Immature natural killer cell (primary cell): ENCODE measurements at places on chromosomes 1 and 21. TPM values are rescaled to one million over a fixed set of nuclear protein-coding genes. Genes with fewer than 3 reads are reported as not detected.

GRCh38 chr21:36097427-36098181, 27.8 kb downstream of the CBR1 start:
- H3K4me3 ChIP-seq = no peak overlapping the region
- no peak overlapping the region for H3K27ac ChIP-seq
- DNase-seq = no peak
- H3K36me3 ChIP-seq = peaks cover 7% of the 10 kb centered on the region
- H3K4me1 ChIP-seq = no peaks in the 10 kb centered on the region

GRCh38 chr1:170461291-170461747, 70.6 kb upstream of the GORAB start:
- no peak for DNase-seq
- no peak overlapping the region for H3K4me3 ChIP-seq
- H3K36me3 ChIP-seq = no peaks in the 10 kb centered on the region

DNA sequence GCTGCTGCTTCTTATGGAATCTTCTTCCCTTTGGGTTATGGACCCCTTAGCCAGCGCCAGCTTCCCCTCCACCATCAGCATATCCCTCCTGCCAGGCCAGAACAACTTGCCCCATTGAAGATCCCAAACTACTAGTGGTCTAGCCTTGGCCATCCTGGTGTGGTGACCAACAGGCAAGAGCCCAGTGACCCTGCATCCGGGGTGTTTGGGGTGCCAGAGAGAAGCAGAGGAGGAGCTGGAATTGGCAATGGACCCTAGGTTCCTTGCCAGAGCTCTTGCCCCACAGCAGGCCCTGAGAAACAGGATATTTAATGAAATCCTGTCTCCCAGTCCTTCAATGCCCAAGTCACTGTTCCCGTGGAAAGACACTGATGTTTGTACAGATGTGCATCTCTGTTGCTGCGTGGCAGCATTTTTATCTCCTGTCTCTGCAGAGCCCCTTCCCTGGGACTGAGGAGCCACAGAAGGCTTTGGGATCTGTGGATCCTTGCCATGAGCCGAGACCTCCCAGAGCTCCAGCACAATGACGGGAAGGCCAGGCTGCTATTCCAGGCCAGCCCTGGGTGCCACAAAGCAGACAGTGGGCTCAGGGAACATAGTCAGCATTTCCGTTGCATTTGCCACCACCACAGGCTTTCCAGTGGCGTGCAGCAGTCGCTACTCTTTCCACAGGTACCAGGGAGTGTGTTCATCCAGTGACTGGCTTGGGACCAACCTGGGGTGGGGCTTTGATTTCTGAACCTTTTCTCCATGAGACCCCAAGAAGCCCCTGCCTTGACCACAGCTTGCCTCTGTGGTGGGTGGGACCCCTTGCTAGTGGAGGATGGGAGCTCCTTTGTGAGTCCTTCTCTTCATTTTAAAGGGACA, 21.6 kb downstream of the NAV1 start:
- no peak overlapping the region for H3K27ac ChIP-seq
- no peaks in the 10 kb centered on the region for H3K36me3 ChIP-seq
- H3K4me3 ChIP-seq = no peak overlapping the region
- no peaks in the 10 kb centered on the region for H3K27me3 ChIP-seq

DNA sequence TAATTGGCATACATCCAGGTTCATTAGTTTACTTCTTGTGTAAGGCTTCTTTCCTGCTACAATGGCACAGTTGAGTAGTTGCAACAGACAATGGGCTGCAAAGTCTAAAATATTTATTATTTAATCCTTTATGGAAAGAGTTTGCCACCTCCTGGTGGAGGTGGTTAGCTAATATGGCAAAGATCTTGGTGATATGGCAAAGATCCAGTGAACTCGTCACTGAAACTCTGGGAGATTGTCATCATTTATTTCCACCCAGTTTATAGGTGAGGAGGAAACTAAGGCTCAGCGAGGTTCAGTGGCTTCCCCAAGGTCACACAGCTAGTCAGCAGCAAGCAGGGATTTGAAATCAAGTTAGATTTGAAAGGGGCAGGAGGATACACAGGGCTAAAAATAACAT, 16.1 kb upstream of the IFFO2 start:
- no peaks in the 10 kb centered on the region for H3K36me3 ChIP-seq
- H3K4me3 ChIP-seq = no peak overlapping the region
- H3K27ac ChIP-seq = no peak overlapping the region
- peaks cover 1% of the 10 kb centered on the region for H3K4me1 ChIP-seq
- DNase-seq = peak; percentile 41
- H3K27me3 ChIP-seq = peaks cover 11% of the 10 kb centered on the region

DNA sequence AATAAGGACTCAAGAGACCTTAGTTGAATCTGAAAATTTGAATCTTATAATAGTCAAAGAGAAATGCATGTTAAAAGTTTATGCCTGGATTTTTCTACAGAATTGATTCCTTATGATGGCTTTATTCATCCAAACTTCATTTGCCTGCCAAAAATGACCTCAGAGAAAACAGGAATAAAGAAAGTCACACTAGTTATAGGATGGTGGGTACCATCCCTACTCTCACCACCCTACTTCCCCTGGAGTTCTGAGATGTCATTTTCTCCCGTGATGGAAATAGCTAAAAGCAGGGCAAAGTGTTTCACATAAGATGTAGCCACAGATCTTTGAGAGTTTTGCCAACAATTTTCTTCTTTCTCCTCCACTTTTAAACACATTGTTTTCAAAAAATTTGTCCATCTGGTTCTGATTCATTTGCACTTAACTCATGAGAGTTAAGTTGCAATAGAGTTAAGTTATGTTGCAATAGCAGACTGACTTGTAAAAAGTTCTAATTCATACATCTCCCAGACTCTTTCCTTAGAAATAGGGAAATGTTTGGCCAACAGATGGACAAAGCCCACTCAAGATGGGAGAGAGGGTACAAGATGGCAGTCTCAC, 384.6 kb downstream of the PLPP3 start:
- H3K4me1 ChIP-seq = no peaks in the 10 kb centered on the region
- H3K36me3 ChIP-seq = no peaks in the 10 kb centered on the region
- DNase-seq = no peak
- no peak overlapping the region for H3K27ac ChIP-seq

DNA sequence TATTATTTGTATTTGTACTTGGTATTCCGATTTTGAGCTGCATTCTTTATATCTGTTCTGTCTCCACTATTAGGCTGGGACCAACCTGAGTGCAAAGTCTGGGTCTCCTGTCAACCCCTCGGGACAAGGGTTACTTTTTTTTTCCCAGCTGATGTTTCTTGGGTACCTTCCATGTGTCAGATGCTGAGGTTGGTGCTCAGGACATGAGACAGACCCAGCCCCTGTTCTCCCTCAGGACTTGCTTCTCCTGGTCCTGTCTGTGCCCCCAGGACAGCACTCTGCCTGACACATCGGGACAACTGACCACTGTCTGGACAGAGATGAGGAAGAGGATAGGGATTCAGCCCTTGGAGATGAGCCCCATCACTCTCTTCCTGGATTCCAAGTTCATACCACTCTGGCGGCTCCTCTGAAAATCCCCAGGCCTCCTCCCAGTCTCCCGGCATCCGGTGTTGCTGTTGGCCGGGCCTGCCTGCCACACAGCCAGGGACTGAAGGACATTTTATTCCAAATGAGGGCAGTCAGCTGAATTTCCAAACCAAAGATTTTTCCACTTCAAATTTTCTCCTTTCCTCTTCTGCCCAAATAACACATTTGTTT, 55.6 kb upstream of the FMOD start:
- no peak overlapping the region for H3K4me3 ChIP-seq
- no peak overlapping the region for H3K27ac ChIP-seq
- H3K4me1 ChIP-seq = no peaks in the 10 kb centered on the region
- no peaks in the 10 kb centered on the region for H3K36me3 ChIP-seq
- H3K27me3 ChIP-seq = peaks cover 10% of the 10 kb centered on the region

GRCh38 chr1:29708796-29709703, 472.7 kb downstream of the PTPRU start:
- H3K27ac ChIP-seq = no peak overlapping the region
- no peak overlapping the region for H3K4me3 ChIP-seq
- no peak for DNase-seq
- H3K27me3 ChIP-seq = peaks cover 3% of the 10 kb centered on the region

DNA sequence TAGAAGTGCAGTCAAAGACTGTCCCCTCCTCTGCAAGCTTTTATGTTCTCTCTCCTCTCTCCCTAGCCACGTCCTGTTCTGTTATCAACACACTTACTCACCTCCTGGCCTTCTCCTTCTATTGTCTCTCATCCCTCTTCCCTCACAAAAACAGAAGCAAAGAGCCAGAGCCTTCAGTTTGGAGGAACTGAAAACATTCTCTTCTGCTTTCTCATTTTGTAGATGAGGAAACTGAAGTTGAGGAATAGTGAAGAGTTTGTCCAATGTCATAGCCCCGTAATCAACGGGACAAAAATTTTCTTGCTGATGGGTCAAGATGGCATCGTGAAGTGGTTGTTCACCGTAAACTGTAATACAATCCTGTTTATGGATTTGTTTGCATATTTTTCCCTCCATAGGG, 1.9 kb downstream of the NLRP3 start:
- no peak overlapping the region for H3K27ac ChIP-seq
- peaks cover 30% of the 10 kb centered on the region for H3K4me1 ChIP-seq
- H3K27me3 ChIP-seq = peaks cover 10% of the 10 kb centered on the region
- H3K4me3 ChIP-seq = peak overlapping the region; percentile 39

DNA sequence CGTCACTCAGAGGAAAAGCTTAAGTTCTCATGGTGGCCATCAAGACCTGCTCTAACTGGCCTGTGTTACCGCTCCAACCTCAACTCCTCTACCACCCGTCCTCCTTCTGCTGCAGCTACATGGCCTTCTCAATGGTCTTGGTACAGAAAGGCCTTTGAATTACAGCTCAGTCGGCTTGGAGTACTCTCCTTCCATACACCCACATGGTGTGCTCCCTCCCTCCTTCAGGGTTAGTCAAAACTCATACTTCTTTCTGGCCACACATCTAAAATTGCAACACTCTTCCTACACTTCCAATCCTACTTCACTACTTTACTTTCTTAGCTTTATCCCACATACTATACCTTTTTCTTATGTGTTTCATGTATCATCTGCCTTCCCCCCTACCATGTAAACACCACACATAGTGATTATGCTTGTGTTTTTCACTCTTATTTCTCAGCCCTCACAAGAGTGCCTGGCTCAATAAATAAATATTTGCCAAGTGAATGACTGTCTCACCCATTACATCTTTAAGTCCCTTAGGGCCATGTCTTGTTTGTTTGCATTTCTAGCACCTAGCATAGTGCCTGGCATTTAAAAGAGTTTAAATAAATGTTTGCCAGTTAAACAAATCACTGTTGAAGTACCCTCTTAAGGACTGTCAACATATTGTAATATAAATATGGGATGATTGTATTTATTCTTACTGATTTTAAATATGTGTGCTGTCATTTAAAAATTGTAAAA, 37.6 kb upstream of the HMCN1 start:
- no peak overlapping the region for H3K4me3 ChIP-seq
- peaks cover 12% of the 10 kb centered on the region for H3K4me1 ChIP-seq
- no peak for DNase-seq
- H3K36me3 ChIP-seq = peaks cover 14% of the 10 kb centered on the region
- peaks cover 5% of the 10 kb centered on the region for H3K27me3 ChIP-seq

DNA sequence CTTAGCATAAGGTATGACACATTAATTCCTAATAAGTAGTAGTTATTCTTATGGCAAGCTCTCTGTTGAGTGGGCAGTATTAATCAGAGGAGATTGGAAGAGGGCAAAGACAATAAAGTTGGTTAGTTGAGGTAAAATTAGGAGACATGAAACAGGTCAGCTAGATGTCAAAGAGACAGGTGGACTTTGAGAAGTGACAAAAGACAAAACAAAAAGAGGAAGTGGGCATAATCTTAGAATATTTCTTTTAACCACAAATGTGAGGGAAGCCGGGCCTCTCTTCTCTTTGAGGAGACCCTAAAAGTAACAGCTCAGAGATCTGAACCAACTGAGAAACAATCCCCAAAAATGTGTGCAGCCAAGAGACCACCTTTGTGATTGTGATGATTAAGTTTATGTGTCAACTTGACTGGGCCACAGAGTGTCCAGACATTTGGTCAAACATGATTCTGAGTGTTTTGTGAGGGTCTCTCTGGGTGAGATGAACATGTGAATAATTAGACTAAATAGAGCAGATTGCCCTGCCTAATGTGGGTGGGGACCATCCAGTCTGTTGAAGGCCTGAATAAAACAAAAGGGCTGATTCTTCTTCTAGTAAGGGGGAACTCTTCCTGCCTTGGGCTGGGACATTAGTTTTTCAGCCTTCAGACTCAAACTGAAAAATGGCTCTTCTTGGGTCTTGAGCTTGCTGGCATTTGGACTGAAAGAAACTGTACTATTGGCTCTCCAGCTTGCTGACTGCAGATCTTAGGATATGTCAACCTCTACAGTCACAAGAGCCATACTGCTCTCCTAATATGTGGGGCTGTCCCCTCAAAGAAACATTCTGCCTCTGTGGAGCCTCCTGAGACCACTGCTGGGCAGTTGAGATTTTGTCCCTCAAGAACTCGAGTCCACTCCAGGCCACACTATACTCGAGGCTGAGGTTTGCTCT, 40.0 kb downstream of the FCRL5 start:
- no peak overlapping the region for H3K27ac ChIP-seq
- peaks cover 6% of the 10 kb centered on the region for H3K4me1 ChIP-seq
- H3K27me3 ChIP-seq = no peaks in the 10 kb centered on the region
- no peak overlapping the region for H3K4me3 ChIP-seq

DNA sequence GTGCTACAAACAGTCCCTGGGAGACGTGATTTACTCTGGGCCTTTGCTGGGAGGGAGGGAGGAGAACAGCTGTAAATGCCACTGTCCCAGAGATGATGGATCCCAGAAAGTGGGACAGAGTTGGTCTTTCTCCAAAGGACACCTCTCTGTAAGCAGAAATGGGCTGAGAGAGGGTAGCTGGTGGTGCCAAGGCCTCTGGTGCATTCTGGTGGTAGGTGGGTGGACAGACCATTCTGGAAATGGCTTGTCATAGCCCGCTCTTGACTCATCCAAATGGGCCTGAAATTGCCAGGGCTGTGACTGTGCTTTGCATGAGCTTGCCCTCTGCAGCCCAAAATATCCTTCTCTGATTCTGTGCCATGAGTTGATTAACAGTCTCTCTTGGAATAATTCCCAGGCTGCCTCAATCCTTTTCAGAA, 36.1 kb downstream of the CCDC185 start:
- H3K4me1 ChIP-seq = no peaks in the 10 kb centered on the region
- no peak for DNase-seq
- H3K36me3 ChIP-seq = no peaks in the 10 kb centered on the region
- no peak overlapping the region for H3K27ac ChIP-seq
- no peak overlapping the region for H3K4me3 ChIP-seq
- peaks cover 3% of the 10 kb centered on the region for H3K27me3 ChIP-seq

Gene ADGRB2
- polyA plus RNA-seq = 2.1 TPM

Gene SMIM1
- polyA plus RNA-seq = 0.96 TPM

Gene S100A8
- 43.5 TPM for polyA plus RNA-seq

Gene TNNT2
- not detected for polyA plus RNA-seq

Gene TDRD10
- polyA plus RNA-seq = not detected

Gene CSMD2
- polyA plus RNA-seq = not detected

Gene TAF1A
- polyA plus RNA-seq = 8.3 TPM
